Skeletal muscle tissue (tissue), 5 donors: ENCODE measurements at places on chromosomes 12 and 14. TPM values are rescaled to one million over a fixed set of nuclear protein-coding genes. Genes with fewer than 3 reads are reported as not detected.

The LTBR gene
- 11.0 TPM for total RNA-seq

The DAO gene
- not detected for total RNA-seq

The CARMIL3 gene
- under 0.01 TPM for total RNA-seq

The BDKRB2 gene
- total RNA-seq, result 2.6 TPM

The GABARAPL1 gene
- 23.0 TPM for total RNA-seq

The LRRC10 gene
- total RNA-seq, result 0.52 TPM

The CRACR2A gene
- total RNA-seq, result 2.1 TPM

The TRHDE gene
- total RNA-seq, result 6.8 TPM

The WNT1 gene
- not detected for total RNA-seq

The HOXC10 gene
- 3.7 TPM for total RNA-seq

The CPNE6 gene
- total RNA-seq, result not detected

The MAP3K9 gene
- under 0.01 TPM for total RNA-seq

The SPTB gene
- total RNA-seq, result 312 TPM

The RNASE7 gene
- not detected for total RNA-seq

The DUSP6 gene
- 44.9 TPM for total RNA-seq

The EFS gene
- 17.2 TPM for total RNA-seq

The AQP6 gene
- total RNA-seq, result 0.52 TPM
